ENCODE measurements at places on chromosomes 2 and 18.
A peak's percentile ranks its signal among the peaks of the same experiment; 100 is the strongest.

DNA sequence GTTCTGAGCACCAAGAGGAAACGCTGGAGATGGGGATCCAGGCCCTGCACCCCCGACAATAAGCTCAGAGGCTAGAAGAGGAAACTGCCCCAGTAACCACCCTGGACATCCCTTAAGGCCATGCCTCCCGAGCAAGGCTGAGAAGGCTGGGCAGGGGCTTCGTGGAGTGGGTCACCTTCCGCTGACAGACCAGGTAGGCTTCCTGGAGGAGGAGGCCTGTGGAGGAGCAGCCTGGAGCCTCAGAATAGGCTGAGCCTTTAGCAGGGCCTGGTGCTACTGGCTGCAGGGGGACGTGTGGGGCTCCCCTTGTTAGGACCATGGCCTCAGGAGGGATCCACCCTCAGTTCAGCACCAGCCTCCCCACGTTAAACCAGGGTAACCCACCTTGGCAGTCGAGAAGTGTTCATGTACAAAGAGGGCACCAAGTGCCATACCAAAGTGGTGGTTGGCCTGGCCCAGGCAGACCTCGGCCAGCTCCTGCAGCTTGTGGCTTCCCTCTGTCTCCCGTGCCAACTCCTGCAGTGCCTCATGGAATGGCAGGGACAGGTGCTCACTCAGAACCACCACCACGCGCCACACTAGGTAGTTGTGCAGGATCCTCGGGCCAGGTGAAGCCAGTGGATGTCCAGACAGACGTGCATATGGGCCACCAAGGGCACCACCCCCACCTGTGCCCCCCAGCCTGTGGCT, 28.5 kb upstream of the ALPP start:
- no peak for DNase-seq

DNA sequence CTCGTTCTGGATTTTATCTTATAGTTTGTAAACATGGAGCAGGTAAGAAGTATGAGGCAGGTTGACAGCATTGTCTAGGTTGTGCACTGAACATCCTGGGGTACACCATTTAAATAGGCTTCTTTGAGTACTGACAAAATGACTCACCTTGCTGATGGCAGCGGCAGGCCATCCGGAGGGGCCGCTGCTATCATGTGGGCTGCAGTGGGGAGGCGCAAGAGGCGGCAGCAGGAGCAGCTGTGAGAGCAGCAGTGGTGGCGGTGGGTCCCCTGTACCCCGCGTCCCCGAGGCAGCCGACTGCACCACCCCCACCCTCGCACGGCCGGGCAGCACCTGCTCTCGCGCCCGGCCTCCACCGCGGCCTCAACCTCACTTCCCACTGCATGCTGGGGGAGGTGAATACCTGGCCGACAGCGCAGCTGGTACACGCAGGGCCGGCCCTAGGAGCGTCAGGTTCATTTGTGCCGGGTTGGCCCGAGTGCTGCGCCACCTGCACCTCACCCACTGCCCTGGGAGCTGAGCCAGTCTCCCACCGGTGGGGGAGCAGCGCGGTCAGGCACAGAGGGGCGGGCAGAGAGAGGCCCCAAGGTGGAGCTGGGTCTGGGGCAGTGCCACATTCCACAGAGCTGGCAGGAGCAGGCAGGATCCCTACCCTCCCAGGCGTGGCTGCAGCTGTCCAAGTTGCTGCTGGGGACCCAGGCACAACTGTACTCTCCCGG, 154.5 kb upstream of the RBMS1 start:
- no peak for DNase-seq

- DNase-seq: no peak
Observed at GRCh38 chr18:48792141-48792540, 158.6 kb downstream of the SMAD7 start.

GRCh38 chr18:57234346-57234745, 87.5 kb downstream of the BOD1L2 start:
- DNase-seq: no peak

DNA sequence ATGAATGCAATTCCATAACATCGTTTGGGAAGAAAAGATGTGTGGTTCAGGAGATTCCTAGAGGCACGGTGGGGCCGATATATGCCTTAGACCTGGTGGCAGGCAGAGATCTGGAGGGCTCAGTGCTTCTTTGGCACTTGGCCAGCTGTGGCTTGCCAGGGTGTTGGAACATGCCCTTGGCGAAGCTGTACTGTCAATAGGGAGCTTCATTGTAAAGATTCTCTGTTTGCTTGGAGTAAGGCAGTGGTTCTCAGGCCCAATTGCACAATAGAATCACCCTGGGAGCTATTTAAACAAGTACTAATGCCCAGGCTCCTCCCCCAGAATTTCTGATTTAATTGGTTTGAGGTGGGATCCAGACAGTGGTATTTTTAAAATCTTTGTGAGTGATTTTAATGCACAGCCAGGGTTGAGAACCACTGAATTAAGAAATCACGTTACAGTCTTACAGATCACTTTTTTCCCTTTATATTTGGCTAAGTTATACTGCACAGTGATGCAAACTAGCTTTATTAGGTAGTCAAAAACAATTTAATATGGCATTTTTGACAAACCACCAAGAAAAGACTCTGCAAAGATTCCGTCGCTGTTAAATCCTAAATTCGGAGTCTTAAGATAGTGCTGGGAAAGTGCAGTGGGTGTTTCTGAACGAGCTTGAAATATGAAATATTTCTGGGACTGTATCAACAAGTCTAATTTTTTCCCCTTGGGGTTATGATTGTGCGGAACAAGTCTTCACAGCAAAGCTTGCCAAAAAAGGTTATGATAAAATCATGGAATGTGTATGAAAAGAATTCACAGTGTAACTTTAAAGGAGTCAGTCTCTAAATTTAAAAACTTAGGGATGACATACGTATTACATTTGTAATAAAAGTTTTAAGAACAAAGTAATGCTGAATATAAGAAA, 78.0 kb downstream of the CRIM1 start:
- DNase-seq: no peak

- no peak for DNase-seq
Observed at GRCh38 chr2:197235711-197236110, 74.9 kb downstream of the ANKRD44 start.

GRCh38 chr2:165700531-165700930, 93.5 kb downstream of the GALNT3 start:
- DNase-seq: no peak

DNA sequence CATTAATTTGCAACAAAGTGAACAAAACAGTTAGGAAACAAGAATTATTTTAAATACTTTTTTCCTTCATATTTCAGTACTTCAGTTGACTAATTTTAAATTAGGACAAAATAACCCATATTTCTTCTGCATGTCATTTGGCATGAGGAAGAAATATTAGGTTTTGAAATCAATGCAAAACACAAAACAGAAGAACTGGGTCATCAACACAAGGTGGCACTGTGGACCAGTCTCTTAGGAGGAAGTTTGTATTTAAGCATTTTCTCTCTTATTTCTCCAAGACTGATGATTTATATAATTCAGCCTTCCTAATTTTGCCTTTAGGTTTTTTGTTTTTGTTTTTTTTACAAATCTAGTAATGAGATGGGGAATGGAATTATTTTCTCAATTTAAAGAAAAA, 352.8 kb upstream of the KCNH7 start:
- DNase-seq: peak; percentile 66

- DNase-seq: no peak
Observed at GRCh38 chr2:24051833-24052232, 2.3 kb downstream of the FKBP1B start.

DNA sequence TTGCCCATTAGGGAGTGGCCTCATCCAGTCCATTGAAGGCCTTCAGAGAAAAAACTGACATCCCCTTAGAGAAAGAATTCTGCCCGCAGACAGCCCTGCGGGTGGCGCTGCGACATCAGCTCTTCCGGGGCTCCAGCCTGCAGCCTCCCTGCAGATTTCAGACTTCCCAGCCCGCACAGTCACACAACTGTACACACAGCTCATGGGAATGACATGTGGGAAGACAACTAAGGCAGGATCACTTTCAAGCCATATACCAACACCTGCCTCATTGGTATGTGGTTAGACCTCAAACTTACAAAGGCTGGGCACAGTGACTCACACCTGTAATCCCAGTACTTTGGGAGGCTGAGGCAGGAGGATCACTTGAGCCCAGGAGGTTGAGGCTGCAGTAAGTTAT, 24.8 kb upstream of the TUBB6 start:
- DNase-seq: peak; percentile 18

DNA sequence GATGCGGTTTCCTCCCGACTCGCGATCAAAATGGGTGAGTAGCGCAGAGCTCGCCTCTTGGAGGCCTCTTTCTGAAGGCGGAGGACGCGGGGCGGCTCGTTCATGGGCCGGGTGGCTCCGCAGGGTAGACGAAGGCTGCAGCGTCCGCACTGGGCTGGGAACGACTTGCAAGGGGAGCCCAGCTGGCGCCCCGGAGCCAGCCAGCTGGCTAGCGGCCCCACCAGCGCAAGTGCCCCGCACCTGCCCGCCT, 328 bp upstream of the PASK start:
- no peak for DNase-seq

DNA sequence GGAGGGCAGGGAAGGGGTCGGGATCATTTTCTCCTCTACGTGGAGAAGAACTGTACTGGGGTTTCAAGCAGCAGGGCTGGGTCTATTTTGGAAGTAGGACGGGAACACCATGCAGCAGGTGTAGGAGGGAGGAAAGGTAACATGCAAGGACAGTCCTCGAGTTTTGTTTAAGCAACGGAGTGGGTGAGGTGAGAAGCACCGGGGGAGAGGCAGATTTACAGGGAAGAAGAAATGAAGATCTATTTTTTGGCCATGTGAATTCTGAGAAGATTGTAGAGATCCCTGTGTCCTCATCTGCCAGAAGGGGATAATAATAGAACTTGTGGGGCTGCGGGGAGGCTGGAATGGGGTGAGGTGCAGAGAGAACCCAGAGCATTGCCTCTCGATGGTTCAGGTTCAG, 85.6 kb downstream of the INPP5D start:
- no peak for DNase-seq

GRCh38 chr2:67839242-67839641, 223.6 kb downstream of the C1D start:
- no peak for DNase-seq

DNA sequence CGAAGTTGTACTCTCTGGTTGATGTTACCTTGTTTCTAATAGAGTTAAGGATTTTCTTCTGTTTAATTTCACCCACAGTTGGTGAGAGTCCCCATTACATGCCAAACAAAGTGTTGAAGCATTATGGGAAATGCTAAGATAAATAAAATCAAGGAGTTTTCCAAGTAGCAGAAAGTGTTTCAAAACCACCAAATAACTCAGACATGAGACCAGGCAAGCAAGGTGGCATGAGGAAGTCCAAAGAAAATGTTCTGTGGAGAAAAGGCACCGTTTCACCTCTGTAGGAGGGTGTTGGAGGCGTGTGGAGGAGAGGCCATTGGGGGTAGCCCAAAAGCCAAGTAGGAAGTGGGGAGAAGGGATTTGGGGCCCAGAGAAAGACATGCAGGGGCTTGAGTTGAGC, 8.7 kb downstream of the CFAP221 start:
- DNase-seq: no peak

GRCh38 chr18:7102131-7102530, 15.5 kb downstream of the LAMA1 start:
- no peak for DNase-seq

DNA sequence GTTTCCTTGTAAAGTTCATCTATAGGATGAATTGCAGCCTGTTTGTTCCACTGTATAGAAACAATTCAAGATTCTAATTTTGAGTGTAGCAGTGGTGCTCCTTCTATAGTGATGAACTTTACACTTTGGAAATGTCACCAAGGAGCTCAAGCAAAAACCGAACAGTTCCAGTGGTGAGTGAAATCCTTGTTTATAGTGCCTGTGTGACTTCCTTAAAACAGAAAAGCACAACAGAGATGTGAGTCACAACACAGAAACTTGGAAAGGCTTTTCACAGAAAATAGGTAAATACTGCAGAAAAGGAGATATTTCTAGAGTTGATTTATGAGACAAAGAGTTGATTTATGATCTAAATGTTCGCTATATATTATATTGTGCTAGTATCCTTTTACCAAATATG, 482.0 kb downstream of the PTPRM start:
- DNase-seq: no peak

DNA sequence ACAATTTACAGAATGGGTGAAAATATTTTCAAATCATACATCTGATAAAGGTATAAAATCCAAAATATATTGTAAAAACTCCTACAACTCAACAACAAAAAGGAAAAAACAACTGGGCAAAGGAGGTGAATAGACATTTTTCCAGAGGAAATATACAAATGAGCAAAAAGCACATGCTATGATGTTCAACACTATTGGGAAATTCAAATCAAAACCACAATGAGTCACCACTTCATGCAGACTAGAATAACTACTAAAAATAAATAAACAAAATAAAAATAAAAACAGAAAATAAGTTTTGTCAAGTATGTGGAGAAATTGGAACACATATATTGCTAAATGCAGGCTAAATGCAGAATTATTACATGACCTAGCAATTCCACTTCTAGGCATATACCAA, 120.9 kb downstream of the FSIP2 start:
- DNase-seq: no peak
